Muscle of arm (tissue), 14 donors: ENCODE measurements at places on chromosomes 1 and 21. TPM values are rescaled to one million over a fixed set of nuclear protein-coding genes. Genes with fewer than 3 reads are reported as not detected.

DNASE2B gene
- polyA plus RNA-seq = 0.27 TPM

GRCh38 chr1:201138311-201138840, 11.4 kb upstream of the ASCL5 start:
- DNase-seq = no peak

- DNase-seq = no peak
Observed at GRCh38 chr1:18241891-18242290, 134.3 kb downstream of the IGSF21 start.

DNA sequence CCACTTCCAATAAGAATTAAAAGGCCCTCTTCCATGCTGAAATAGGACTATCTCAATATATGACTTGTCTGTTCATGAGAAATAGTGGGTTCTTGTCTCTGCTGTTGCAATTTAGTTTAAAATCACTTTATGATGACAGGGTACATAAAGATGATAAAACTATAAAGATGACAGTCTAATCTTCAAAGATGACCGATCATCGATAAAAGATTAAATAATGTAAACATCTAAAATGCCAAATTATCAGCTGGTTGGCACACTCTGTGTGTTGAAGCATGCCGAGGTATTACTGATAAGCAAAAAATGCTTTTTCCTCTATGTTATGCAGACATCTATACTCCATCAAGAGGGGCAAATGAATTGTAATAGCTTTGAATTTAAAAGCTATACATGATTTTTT, 89.5 kb downstream of the ADGRL4 start:
- no peak for DNase-seq

- no peak for DNase-seq
Observed at GRCh38 chr1:207933205-207933800, 22.4 kb upstream of the CD34 start.

- no peak for DNase-seq
Observed at GRCh38 chr1:27129225-27129624, 25.7 kb downstream of the SLC9A1 start.

GRCh38 chr1:205924460-205924790, 18.8 kb downstream of the SLC26A9 start:
- no peak for DNase-seq

DNA sequence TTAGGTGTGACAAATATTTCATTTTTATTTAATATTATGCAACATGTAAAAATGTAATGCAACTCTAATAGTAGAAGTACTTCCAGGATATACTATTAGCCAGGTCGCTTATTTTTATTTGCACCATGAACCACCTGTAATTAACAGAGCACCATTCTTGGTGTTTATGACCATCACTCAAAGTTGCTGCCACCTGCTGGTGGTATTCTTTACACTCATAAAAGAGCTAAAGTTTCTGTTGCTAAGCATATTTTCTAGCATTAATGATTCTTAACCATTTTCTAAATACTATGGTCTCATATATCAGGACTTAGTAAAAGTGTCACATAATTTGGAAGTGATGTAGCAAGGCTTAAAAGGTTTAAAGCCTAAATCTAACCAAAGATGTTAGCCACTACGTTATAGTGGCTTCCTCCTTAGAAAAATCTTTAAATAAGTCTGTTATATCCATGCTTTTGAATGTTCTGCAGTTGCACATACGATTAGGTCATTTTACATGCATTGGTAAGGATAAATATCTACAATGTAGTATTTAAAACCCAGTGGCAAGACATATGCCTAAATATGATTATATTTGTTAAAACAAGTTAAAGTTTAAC, 244.5 kb downstream of the NEGR1 start:
- peak; percentile 15 for DNase-seq
